ENCODE measurements at places on chromosomes 13 and 19. TPM values are rescaled to one million over a fixed set of nuclear protein-coding genes. Genes with fewer than 3 reads are reported as not detected.

DNA sequence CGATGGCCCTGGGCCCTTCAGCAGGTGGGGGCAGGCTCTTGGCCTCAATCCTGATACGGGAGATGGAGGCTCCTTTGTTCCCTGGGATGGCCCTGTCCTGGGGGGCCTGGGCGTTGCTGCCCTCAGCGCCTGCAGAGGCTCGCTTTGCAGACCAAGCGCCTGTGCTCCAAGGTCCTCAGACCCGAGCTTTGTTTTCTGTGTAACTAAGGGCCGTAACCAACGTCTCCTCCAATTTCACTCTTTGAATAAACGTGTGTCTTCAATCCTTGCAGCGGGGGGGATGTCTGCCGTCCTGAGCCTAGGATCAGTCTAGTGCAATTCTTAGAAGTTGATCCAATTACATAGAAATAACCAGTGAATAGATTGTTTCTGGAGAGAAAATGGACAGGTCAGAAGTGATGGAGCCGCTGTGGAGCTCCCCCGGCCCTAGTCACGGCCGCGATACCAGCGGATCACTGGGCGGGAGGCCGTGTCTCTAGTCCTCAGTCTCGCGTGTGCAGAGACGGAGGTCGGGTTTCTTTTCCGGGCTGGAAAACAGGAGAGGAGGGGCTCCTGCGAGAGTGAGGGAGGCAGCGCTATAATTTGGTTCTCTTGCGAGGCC is 5.3 kb downstream of the PTBP1 start:
- no peak for DNase-seq

GRCh38 chr13:30847650-30848307 is 58.3 kb upstream of the MEDAG start:
- no peak for DNase-seq

GRCh38 chr19:33204136-33204973 is 10.2 kb downstream of the LRP3 start:
- no peak for DNase-seq

DNA sequence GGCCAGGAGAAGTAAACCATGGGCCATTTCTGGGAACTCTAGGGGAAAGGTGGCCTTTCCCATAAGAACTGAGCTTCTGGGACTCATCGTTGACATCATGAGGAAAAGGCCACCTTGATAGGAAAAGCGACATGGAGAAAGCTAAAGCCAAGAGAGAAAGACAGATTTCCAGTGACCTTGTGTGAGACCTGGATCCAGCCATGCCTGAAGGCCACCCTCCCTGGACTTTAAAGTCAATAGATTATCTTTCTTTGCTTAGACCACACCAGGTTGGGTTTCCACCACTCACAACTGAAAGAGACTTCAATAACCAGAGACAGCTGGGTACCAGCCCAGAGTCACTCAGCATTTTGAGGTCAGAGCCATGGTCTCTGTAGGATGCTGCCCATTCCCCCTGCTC is 3.5 kb downstream of the CYP4F2 start:
- DNase-seq, result peak; percentile 43

The LIM2 gene
- total RNA-seq, result 0.24 TPM
